Activated T-helper 1 cell treated with anti-CD3 and anti-CD28 coated beads, Interleukin-2, amount 50 U/mL, for 16 hours (primary cell): ENCODE measurements at places on chromosomes 16 and 17.

- DNase-seq, result no peak
These were observed 40.1 kb downstream of the ZNF276 start for GRCh38 chr16:89761304-89761922.

DNA sequence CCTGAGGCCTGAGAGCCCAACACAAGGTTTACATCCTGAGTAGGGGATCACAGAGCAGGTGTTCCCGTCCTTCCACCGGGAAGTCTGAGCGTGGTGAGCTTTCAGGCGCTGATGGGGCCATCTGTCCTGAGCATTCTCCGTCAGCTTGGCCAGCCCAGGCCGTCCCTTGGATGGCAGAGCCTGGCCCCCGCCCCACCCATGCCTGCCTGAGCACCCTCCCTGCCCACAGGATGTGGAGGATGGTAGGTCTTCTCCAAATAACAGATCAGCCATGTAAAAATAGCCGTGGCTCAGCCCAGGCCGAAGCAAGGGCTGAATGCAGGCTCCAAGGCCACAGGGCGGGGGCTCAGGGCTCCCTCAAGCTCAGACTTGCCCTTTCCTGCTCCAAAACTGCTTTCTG lies 20.2 kb downstream of the SPNS2 start:
- no peak for DNase-seq

- peak; percentile 86 for DNase-seq
These were observed 647 bp downstream of the UNK start for GRCh38 chr17:75785016-75785890.

GRCh38 chr16:11183035-11183812 lies 72.8 kb downstream of the SOCS1 start:
- DNase-seq, result no peak

GRCh38 chr17:34764716-34765115 lies 185.3 kb downstream of the TMEM132E start:
- DNase-seq, result no peak

- DNase-seq, result no peak
These were observed 46.5 kb upstream of the GSE1 start for GRCh38 chr16:85566561-85567100.

DNA sequence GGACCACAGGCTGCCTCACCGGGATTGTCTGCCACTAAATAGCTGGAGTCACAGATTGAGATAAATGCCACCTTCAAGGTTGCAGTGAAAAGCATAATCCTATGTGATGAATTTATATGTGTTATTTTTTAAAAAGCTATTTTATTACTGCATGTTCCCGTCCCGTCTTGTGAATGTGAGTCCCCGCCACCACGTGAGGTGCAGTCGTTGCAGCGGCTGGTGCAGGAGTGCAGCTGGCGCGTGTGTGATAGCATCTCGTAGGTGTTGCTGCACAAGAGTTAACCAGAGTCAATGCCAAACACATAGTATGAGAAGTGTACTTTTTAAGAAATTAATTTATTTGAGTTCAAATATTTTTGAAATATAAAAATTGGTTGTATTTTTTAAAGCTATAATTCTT lies 12.5 kb downstream of the SMCR8 start:
- DNase-seq, result no peak

DNA sequence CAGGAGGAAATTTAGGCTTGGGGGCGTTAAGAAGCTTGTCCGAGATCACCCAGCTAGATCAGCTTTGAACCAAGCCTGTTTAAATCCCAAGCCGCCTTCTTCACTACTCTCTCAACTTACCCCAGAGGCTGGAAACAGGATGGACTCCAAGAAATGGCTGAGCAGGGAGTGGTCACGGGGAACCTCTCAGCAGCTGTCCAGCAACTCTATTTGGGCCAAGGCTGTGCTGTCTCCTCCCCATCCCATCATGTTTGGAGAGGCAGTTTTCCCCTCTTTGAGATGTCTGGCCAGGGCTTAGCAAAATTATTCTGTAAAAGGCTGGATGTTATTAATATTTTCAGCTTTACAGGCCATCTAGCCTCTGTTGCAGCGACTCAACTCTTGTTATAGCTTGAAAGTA lies 305.7 kb downstream of the RBFOX1 start:
- no peak for DNase-seq

DNA sequence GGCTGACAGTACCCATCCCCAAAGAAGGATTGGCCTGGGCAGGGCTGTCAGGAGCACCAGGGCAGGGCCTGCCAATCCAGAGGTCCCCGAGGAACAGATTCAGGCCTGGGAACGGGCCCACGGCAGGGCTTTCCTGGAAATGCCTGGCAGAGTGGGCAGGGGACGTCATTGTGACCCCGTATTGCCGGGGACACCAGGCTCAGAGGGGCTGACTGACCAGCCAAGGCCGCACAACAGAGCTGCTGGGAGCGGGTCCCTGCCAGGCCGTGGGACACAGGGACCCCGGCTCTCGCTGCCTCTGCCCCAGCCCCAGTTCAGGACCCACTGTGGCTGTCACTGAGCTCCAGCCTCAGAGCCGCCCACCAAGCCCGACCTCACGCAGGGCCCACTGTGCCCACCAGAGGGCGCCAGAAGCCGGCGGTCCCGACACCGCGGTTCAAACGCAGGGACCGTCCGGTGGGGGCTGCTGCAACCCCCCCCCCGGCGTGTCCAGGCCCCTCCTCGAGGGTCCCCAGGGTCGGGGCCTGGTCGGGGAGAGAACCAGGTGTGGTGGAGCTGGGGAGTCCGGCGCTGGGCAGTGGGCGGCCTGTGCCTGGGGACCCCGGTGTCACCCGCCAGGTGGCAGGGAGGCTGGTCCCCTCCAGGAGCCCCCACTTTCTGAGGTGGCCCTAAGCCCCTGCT lies 15.2 kb upstream of the SSTR5 start:
- peak; percentile 49 for DNase-seq

GRCh38 chr17:50027881-50028735 lies 27.8 kb upstream of the ITGA3 start:
- no peak for DNase-seq

DNA sequence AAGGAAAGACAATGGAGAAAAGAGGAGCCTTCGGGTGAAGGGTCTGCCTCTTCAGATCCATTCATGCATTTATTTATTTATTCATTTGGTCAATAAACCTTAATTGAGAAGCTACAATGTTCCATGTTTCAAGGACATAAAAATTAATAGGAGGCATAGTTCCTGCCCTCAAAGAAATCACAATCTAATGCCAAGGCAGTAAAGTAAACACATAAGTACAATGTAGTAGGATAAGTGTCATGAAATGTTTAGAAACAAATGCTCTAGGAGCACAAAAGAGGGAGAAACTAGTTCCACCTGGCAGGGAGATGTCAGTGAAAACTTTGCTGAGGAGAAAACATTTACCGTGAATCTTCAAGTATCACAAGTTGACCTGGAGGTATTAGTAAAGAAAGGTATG lies 103.5 kb upstream of the NOG start:
- DNase-seq, result no peak

DNA sequence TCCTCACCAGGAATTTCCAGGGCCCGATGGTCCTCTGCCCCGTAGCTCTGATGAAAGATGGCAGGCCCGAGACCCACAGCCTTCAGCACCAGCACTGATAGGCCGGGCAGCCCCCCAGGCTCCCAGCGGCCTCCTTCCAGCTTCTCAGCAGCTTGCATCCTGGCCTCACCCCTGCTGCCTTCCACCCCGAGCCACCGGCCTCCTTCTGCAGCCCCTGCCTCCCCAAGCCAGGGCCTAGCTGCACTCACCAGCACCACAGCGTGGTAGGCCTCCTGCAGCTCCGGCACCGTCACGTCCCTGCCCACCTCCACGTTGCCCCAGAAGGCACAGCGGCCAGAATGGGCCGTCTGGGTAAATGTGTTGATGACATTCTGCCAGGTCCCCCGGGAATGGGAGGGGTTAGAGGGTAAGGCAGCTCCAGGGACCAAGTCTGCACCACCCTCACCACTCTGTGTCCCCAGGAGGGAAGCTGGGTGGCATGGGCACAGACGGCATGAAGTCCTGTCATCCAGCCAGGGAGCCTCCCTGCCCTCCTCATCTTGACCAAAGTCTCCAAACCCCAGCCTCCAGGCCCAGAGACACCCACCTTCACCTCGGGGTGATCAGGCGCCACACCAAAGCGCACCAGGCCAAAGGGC lies 6.5 kb downstream of the FDXR start:
- DNase-seq, result no peak

DNA sequence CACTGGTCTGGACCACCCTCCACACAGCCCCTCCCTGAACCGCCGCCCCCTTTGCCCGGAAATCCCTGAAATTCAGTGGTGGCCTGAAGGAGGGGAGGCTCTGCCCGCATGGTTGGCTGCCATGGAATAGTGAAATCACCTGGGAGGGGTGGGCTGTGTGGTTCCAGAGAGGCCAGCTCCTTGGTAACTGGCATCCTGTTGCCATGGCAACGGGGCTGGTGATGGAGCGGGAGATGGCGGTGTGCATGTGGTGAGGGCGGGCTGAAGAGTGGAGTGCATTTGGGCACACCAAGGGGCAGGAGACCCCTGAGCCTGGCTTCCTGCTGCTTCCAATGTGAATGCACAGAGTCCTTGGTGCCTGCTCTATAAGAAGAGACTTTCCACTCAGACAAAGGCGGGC lies 2.4 kb downstream of the EFNB3 start:
- DNase-seq, result no peak

- DNase-seq, result no peak
These were observed 6.5 kb downstream of the CEP20 start for GRCh38 chr16:15881794-15882379.

DNA sequence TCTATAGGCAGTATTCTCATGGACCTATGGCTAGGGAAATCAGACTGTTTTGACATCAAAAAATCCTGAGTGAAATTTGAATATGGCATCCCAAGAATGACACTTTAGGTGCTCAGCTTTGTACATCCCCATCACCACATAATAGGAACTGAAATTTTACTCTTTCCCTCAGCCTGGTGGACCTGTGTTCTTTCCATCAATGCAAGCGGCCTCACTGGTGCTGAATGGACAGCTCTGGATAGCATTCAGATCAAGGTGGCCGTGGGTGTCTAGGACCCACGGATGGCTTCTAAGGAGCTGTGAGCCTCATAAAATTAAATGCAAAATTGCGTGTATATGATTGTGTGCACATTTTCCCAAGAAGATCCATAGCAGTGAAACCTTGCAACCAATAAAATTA lies 152.6 kb downstream of the MAP2K6 start:
- DNase-seq, result no peak

DNA sequence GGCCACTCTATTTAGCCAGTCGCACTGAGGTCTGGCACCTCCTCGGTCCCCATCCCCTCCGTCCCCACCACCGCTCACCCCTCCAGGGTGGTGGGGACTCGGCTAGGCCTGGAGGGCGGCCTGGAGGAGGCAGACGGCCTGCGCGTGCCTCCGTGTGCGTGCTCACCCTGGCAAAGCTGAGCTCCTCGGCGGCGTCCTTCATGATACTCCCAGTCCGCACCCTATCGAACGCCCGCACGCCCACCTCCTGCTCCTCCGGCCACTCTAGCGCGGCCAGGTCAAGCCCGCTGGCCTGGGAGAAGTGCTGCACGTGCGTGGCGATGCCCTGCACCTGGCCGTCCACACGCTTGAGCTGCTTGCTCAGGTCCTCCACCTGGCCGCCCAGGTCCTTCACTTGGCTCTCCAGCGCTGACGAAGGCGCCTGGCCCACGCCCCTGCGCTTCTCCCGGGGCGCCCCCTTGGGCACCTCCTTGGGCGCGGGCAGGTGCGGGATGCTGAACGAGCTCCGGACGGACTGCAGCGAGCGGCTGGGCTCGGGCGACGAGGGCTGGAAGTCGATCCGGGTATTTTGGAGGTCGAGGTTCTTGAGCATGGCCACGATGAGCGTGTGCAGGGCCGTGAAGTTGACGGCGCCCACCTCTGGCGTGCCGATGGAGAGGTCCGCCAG lies 644 bp downstream of the QRICH2 start:
- DNase-seq, result no peak

DNA sequence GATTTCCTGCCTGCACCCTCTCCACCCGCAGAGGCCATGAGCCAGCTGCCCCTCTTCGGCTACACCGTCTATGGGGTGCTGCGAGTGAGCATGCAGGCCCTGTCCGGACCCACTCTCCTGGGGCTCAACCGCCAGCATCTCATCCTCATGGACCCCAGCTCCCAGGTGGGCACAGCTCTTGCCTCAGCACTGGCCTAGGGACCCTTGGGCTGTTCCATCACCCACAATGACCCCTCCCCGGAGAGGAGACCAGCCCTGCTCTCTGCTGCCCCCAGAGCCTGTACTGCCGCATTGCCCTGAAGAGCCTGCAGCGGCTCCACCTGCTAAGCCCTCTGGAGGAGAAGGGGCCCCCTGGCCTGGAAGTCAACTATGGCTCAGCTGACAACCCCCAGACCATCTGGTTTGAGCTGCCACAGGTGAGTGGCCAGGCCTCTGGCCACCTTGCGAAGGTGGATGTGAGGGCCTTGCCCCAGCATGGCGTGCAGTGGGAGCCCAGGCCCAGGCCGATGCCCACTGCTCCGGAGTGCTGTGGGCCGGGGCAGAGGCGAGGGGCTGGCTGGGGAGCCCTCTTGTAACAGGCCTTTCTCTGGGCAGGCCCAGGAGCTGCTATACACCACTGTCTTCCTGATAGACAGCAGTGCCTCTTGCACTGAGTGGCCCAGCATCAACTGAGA lies 7.3 kb upstream of the SMIM5 start:
- no peak for DNase-seq

DNA sequence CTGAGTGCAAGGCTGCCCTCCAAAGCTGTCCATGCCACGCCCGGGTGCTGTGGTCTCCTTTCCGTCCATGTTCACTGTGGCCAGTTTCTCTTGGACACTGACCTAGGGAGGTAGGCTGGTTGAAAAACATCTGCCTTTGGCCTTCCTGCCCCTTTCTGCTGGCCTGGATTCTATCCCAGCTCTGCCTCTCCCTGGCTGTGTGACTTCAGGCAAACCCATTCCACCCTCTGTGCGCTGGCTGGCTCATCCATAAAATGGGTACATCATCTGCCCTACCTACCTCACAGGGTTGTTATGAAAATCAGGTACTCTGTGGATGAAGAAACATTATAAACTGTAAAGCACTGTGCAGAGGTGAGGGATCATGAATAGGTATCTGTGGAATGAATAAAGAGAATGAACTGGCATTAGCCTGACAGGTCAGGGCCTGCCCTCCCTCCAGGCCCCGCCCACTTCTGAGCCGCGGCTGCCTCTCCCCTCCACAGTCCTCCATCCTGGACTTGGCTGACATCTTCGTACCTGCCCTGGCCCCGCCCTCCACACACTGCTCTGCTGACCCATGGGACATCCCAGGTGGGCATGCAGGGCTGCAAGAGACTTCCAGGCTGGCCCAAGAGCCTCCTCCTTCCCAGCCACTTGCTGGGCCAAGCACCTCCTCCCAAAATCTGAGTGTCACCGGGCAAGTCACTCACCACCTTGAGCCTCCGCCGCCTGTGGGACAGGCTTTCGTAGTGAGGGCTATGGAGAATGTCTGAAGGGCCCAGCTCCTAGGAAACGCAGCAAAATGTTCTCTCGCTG lies 7.0 kb upstream of the SPATA20 start:
- no peak for DNase-seq

DNA sequence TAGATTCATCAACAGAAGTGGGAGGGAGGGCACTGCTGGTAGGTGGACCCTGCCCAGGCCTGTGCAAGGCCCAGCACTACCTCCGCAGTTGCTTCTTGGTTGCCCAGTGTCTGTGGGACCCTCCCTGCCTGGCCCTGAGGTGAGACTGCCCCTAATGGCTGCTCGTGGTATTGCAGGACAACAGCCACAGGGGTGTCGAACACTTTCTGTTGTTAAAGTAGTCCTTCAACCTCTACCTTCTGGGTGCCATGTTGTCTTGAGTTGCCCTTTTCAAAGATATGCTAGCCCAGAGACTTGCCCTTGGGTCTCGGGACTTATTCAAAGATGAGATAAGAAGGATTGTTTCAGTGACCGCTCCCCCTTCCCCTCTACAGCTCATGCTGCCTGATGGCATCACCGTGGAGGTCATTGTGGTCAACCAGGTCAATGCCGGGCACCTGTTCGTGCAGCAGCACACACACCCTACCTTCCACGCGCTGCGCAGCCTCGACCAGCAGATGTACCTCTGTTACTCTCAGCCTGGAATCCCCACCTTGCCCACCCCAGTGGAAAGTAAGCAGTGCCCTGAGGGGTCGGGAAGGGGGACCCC lies 29.1 kb downstream of the AKAP1 start:
- peak; percentile 49 for DNase-seq
